ENCODE measurements at places on chromosomes 11 and 22. TPM values are rescaled to one million over a fixed set of nuclear protein-coding genes. Genes with fewer than 3 reads are reported as not detected.

Gene NXPE4
- total RNA-seq: not detected

Gene TENM4
- not detected for total RNA-seq

Gene SORL1
- 419 TPM for total RNA-seq

Gene TUB
- not detected for total RNA-seq

Gene COX8A
- total RNA-seq: 95.2 TPM

Gene RIC8A
- 92.7 TPM for total RNA-seq

Gene CNTN5
- not detected for total RNA-seq

Gene CEP126
- total RNA-seq: 3.8 TPM

Gene C11orf87
- total RNA-seq: not detected

- peak; percentile 71 for DNase-seq
Measured at GRCh38 chr11:67648140-67648795, 2.3 kb downstream of the ACY3 start.

DNA sequence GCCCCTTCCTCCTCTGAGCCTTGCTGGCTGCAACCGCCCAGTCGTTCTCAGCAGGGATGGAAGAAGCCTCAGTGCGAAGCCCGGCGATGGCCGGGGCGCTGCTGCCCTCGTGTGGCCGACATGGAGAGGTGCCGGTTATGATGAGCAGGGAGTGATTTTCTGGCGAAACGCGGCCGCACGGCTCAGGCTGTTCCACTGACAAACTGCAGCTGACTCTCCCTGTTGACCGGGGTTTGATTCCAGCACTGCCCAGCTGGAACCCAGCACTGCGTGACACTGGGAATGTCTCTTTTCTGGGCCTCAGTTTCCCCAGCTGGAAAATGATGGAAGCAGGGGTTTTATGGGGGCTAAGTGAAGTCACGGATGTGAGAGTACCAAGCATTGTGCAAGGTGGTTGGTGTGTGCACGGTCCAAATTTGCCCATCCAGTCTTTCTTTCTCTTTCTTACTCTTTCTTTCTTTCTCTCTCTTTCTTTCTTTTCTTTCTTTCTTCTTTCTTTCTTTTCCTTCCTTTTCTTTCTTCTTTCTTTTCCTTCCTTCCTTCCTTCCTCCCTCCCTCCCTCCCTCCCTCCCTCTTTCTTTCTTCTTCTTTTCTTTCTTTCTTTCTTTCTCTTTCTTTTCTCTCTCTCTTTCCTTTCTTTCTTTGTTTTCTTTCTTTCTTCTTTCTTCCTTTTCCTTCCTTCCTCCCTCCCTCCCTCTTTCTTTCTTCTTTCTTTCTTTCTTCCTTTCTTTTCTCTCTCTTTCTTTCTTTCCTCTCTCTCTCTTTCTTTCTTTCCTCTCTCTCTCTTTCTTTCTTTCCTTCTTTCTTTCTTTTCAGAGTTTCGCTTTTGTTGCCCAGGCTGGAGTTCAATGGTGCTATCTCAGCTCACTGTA is 25.8 kb upstream of the MPPED1 start:
- DNase-seq: peak; percentile 66

DNA sequence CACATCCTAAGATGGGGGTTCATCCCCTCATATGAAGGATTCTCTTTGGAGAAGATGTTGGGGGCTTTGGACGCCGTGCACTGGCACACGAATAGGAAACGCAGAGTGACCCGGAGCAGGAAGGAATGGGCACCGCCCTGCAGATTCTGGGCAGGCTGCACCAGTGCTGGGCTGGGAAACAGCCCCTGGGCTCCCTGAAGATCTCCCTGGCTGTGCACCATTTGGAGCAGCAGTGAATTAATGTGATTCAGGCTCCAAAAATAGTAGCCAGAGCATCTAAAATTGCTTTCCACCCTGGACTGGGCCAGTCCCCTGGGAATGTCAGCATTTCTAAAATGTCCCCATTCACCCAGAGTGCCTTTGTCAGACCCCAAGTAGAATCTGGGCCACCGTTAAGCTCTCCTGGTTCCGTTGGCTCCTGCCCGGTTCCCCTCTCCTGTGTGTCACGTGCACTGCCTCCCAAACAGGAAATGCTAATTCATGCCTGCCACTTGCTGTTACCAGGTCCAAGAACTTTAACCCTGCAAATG is 18.6 kb downstream of the IRAG1 start:
- DNase-seq: no peak

DNA sequence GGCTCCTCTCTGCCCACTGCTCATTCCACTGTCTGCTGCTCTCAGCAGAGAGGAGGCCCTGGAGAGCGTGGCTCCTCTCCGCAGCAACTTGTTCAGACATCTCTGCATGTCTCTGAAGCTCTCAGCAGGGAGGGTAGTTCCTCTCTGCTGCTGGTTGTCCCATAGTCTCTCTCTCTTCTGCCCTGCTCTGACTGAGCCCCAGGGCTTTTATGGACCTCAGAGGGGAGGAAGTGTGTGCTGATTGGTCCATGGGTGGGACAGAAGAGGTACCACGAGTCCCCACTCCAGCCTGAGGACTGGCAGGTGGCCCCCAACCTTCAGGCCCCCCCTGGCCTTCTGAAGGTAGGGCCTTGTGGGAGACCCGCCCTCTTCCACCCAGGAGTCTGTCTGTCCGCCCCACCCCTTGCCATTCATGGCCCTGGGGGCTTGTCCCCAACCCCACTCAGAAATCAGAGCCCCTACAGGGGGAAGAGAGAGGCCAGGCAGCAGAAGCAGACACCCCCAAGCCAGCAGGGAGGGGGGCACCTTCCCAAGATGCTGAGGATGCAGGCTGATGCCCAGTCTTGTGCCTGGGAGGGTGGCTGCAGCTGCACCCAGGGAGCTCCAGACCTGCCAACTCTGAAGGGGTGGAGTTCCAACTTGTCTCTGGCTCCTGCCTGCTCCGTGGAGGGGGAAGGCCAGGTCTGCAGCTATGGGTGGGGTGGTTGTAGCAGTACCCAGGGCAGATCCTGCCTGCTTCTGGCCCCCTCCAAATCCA is 35.1 kb downstream of the C11orf91 start:
- no peak for DNase-seq

- DNase-seq: no peak
Measured at GRCh38 chr22:43292630-43293018, 50.5 kb downstream of the SCUBE1 start.

GRCh38 chr11:44198146-44198724 is 102.8 kb downstream of the EXT2 start:
- DNase-seq: no peak

DNA sequence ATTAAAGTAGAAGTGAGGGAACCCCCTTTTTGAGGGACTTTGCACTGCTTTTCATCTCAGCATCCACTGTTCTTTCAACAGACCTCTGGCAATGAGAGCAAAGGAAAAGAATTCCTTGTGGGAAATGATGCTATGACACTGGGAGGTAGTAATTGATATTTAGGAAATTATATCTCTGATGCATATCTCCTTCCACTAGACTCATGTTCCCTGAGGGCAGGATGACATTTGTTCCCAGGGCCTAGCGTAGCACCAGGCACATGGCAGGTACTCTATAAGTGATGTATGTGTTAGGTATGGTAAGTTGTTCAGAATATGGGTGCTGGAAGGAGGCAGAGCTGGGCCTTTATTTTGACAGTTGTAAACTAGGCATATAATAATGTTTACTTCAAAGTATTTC is 142.9 kb downstream of the CCDC81 start:
- DNase-seq: no peak

DNA sequence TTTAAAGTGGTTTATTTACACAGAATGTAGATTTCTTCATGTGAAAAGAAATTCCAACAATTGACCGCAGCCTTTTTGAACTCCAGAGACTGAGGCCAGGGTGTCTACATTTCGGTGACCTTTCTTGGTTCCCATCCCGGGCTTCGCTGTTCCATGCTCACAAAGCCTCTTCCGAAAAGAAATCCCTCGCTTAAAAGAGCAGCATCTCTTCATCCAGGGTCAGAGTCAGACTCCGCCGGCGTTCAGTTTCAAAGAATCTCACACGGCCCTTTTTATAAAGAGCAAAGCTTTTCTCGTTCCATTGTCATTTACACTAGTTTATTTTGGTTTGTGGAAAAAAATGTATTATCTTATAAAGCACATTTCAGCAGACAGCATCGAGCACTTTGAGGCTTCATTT is 530.6 kb upstream of the B3GAT1 start:
- no peak for DNase-seq

DNA sequence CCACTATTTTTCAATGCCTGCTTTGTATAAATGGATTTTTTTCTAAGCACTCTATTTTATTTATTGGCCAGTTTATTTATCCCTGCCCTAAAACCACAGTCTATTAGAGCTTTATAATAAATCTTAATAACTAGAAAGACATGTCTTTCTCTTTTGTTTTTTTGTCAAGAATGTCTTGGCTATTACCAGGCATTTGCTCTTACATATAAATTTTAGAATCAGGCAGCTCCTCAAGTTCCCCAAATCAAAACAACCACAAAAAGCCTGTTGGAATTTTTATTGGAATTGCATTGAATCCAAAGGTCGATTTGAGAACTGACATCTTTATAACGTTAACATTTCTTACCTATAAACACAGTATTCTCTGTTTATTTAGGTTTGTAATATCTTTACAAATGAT is 85.8 kb upstream of the SC5D start:
- DNase-seq: no peak

GRCh38 chr11:46649180-46649738 is 31.9 kb downstream of the ATG13 start:
- DNase-seq: no peak

DNA sequence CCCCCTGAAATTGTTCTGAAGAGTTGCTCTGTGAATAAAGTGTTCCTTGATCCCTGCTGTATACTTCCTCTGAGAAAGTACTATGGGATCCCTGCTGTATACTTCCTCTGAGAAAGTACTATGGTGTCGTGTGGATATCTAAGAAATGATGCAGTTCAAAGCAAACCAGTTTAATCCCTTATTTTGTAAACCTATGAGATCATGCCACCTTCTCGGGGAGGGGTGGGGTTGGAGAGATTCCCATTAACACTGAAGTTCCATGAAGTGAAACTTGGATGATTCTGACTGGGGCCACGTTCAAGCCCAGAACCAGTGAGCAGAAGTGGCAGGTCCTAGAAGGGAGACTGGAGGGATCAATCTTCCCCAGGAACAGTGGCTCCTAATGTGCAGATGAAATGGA is 13.0 kb upstream of the TP53AIP1 start:
- DNase-seq: no peak

DNA sequence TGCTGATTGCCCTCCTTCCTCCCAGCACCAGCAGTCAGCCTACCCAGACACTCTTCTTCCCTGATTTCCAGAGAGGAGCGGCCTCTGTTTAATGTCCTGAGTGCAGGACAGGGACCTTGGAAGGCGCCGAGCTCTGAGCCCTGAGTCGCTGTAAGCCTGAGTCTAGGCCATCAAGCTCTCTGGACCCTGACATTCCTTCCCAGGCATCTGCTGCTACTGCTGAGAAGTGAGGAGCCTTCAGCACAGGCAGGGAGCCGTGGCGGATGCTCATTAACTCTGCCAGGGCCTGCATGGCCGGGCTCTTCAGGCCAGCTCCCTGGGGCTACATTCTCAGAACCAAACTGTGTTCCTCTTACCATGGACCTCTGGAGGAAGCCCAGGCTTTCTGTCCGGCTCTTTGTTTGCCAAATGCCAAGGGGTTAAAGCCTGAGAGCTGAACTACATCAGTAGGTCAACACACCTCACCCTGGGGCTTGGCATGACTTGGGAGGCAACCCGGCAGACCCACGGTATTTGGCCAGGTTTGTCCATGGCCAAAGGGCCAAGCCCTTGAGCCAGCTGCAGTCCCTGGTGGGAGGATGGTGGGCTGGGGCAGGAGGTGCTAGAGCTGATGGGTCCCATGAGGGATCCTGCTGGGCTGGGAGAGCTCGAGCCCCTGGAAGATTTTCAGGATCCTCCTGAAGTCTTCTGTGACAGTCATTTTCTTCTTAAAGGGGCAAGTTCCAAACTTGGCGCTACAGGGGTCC is 721.4 kb downstream of the BRD1 start:
- no peak for DNase-seq

- no peak for DNase-seq
Measured at GRCh38 chr22:39462443-39463221, 5.8 kb downstream of the MGAT3 start.

DNA sequence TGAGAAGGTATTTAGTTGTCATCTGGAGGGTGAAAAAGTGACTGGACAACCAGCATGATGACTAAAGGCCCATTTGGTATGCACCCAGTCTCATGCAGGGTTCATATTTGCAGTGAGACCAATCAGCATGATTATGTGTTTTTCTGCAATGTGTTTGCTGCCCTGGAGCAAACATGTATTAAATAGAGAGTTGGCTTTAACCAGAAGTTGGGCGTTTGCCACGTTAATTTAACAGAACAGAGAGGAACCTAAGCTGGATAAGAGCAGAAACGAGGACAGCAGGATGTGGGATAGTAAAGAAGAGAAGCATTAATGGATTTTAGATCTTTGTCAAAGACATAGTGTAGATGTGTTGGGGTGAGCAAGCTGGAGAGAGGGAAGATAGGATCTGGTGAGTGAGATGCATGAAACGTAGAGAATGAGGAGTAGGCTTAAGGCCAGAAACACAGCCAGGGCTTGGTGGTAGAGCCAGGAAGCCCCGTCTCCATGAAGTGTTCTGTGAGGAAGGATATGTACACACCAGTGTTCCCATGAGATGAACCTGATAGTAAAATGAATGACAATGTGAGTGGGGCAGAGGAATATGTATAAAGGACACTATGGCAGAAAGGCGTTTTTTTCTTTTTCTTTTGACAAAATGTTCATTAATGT is 164.0 kb upstream of the PDGFD start:
- DNase-seq: no peak

- no peak for DNase-seq
Measured at GRCh38 chr11:21105196-21105917, 436.0 kb downstream of the NELL1 start.

- DNase-seq: no peak
Measured at GRCh38 chr11:132314911-132315455, 944.6 kb downstream of the NTM start.

DNA sequence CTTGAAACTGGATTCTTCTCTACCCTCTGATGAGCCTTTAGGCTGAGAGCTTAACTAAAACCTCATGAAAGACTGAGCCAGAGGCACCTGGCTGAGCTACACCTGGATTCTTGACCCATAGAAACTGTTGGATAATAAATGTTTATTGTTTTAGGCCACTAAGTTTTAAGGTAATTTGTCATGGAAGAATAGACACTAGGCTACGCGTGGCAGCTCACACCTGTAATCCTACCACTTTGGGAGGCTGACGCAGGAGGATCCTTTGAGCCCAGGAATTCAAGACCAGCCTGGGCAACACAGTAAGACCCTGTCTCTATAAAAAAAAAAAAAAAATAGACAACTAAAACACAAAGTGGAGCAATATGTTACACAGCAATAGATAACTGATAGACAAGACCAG is 29.2 kb upstream of the UPB1 start:
- DNase-seq: no peak

- no peak for DNase-seq
Measured at GRCh38 chr22:27996529-27996925, 77.5 kb upstream of the PITPNB start.

All from naive thymus-derived CD8-positive, alpha-beta T cell (primary cell).